ENCODE measurements at places on chromosomes 7 and 10.

- no peak for DNase-seq
Measured at GRCh38 chr7:36794689-36795088, 70.4 kb upstream of the AOAH start.

DNA sequence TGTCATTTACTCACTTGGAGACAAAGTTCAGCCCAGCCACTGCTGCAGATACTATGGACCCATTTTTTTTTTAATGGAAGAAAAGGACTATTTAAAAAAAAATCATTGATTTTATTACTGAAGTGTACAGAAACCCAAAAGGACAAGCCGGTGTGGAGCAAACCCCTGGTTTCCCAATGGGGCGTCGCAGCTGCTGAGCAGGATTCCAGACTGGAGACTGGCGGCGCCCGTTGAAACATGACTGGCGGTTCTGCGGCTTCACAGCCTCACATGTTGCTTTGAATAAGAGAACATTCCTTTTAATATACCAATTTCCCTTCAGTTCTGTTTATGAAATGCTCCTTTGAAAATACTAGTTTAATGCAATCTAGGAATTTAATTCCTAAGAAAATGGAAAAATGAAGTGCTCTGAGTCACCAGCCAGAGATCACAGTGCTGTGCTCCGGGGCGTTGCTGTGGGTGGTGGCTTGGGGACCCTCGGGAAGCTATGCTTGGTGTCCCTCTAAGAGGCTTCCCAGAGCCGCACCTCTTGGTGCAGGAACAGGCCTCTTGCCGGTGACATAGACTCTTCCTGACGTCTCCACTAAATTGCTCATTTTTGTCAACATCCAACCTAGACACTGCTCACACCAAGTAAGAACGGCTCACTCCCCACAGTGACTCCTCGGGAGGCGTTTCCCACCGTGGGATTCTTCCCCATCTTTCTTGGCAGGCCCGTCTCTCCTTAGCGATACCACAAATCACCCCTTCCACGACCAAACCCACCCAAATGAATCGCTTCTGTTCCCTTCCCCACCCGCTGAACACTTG is 12.0 kb upstream of the VIPR2 start:
- no peak for DNase-seq

DNA sequence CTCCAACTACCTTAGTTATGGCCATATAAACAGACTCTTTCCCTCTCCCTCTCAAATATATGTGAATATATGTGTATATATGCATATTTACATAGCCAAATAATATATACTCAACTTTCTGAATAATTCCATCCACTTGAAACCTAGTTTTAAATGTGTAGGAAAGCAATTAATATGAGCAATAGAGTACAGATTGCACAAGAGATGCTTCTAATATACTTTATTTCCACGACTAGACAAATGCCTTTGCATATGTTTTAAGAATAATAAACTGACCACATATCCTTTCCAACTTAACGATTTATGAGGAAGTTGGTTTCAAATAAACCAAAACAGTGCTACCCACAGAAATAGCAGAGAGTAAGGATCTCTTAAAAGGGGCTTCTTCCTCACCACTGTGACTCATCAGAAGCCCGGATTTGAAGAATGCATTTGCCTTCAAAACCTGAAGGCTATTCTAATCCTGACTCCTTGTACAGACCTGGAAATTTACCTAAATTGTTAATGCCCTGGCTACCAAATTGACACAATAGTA is 266.3 kb downstream of the AHR start:
- DNase-seq, result no peak

DNA sequence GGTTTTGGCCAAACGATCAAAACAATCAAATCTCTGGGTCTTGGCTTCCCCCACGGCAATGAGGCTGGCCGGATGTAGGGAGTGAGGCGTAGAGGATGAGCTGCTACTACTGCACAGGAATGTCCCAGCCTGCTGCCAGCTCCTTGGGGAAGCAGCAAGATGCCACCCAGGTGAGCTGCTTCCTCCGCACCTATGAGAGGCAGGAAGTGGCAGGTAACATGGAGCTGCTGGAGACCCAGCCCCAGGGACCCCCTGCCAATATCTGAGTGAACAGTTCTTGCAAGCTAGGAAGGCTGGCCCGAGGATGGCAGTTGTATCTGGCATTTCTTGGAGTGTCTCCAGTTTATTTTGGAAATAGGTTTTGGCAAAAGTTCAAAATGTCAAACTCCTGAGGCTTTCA is 413.5 kb downstream of the DNAJB6 start:
- DNase-seq, result no peak

GRCh38 chr7:30973292-30973691 is 9.5 kb downstream of the GHRHR start:
- DNase-seq, result no peak

- DNase-seq, result no peak
Measured at GRCh38 chr7:142391191-142391992, 133.5 kb upstream of the PRSS58 start.

- DNase-seq, result no peak
Measured at GRCh38 chr7:28536259-28536658, 123.9 kb downstream of the CREB5 start.

DNA sequence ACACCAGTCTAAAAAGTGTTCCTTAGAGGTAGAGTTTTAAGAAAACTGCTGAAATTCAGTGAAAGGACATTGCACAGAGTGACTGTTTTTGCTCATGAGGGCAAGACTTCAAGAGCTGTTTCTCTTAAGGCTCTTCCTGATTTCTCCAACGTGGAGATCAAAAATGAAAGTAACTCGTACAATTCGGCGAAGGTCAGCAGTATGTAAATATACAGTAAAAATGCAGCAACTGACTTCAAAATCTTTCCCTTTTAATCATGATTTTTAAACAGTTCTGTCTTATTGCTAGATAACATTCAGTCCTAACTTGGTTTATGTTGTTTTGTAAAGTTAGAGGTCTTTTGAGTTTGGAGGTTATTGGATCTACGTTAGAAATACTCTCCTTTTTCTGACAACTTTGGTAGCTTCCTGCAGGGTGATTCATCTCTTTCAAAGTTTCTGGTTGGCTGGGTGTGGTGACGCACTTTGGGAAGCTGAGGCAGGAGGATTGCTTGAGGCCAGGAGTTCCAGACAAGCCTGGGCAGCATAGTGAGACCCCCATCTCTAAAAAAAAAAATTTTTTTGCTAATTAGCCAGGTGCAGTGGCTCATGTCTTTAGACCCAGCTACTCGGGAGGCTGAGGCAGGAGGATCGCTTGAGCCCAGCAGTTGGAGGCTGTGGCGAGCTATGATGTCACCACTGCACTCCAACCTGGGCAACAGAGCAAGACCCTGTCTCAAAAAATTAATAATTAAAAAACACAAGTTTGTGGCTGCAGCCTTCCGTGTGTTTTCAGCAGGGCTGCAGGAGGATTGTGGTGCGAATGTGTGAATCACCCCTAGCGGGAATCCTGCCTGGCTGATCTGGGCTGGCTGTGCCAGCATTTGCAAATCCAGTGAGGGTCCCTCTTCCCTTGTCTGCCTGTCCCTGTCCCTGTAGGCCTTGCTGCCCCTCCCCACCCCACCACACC is 29.2 kb upstream of the AP5Z1 start:
- peak; percentile 24 for DNase-seq

DNA sequence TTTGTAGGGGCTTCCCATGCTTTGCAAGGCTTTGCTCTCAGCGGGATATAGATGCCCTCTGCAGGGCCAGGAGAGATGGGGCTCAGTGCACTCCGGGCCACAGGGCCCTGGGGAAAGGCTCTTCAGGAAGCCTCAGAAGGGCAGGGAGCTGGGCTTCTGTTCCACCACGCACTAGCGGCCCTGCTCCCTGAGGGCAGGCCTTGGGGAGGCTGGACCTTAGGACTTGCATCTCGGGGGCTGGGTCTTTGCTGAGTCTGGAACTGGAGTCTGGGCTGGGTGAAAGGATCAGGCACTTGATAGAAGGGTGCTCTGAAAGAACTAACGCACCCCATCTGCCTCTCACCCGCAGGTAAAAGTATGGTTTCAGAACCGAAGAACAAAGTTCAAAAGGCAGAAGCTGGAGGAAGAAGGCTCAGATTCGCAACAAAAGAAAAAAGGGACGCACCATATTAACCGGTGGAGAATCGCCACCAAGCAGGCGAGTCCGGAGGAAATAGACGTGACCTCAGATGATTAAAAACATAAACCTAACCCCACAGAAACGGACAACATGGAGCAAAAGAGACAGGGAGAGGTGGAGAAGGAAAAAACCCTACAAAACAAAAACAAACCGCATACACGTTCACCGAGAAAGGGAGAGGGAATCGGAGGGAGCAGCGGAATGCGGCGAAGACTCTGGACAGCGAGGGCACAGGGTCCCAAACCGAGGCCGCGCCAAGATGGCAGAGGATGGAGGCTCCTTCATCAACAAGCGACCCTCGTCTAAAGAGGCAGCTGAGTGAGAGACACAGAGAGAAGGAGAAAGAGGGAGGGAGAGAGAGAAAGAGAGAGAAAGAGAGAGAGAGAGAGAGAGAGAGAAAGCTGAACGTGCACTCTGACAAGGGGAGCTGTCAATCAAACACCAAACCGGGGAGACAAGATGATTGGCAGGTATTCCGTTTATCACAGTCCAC is 5.4 kb downstream of the EMX2 start:
- DNase-seq, result no peak

- DNase-seq, result no peak
Measured at GRCh38 chr10:131733596-131733995, 167.2 kb upstream of the PPP2R2D start.

DNA sequence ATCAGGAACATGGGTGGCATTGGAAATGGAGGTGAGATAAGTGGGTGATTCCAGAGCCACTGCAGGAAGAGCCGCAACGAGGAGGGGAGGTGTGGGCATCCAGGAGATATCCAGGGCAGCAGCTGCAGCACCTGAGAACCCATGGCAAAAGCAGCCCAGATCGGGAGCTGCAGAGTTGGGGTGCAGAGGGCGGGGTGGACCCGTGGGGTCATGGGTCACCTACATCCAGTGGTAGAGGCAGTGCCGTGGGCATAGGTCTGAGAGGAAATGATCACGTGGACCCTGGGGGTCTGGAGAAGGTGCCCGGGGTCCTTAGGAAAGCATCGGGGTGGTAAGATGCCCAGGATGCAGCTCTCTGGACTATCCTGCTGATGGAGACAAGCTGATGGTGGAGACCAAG is 530.0 kb downstream of the GLRX3 start:
- no peak for DNase-seq

DNA sequence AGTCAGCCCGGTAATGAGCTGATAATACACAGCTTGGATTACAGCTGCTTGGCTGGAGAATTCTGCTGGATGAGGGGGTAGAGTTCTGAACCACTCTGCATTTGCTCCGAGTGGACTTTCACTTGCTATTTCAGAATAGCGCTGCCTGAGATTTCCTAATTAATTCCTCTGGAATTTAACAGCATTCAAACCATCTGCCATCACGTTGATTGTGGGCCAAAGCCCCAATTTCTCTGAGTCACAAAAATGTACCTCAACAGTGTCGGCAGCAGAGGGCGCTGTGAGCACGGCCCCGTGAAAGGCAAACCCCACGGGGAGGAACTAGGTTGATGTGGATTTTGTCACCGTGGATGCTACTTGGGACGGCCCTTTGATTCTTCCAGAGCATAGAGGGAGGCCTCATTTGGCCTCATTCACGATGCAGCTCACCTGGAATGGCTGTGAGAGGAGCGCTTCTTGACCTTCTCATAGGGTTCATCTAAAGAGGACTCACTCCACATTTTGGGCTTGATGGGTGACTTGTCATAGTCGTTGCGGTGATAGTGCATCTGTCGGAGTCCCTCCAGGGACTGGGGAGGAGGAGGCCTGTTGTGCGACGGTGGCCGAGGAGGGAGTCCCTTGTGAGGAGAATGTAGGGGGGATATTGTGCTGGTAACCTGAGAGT is 73.3 kb downstream of the PRPF18 start:
- no peak for DNase-seq

DNA sequence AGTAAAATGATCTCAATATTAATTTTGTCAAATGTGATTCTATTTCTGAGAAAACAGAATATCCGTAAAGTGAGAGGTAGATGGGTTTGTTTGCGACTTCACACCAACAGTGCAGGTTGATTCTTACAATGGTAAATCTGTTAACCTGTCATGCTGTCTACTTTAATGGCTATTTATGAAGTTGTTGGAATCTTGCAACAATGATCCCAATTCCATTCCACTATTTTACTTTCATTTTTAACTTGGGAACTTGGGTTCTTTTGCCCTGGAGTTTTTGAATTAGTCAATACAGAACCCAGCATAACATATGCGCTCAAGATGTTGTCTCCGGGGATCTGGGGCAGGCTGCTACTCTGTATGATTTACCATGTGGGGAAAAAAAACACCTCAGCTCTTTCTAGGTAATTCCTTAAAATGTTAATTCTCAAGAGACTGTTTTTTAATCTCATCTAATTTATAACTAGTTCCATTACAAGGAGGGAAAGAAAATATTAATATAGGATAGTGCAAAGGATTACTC is 1.2 kb downstream of the LGI1 start:
- DNase-seq, result no peak

DNA sequence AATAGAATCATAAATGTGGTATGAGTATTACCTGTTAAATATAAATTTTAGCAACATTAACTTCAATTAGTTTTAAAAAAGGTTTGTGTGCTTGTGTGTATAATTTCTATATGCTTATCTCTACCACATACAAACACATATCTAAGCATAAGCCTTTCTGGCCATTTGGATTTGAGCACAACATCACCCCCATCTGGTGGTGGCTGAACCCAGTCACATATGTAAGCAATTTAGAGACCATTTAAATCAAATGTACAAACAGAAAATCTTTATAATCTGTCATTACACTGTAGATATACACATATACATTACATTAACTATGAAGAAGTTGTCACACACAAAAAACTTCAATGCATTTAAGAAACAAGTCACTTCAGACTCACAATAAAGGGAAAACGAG is 31.7 kb downstream of the GPR22 start:
- DNase-seq, result no peak

GRCh38 chr10:9227679-9228365 is 1173.3 kb downstream of the GATA3 start:
- no peak for DNase-seq

DNA sequence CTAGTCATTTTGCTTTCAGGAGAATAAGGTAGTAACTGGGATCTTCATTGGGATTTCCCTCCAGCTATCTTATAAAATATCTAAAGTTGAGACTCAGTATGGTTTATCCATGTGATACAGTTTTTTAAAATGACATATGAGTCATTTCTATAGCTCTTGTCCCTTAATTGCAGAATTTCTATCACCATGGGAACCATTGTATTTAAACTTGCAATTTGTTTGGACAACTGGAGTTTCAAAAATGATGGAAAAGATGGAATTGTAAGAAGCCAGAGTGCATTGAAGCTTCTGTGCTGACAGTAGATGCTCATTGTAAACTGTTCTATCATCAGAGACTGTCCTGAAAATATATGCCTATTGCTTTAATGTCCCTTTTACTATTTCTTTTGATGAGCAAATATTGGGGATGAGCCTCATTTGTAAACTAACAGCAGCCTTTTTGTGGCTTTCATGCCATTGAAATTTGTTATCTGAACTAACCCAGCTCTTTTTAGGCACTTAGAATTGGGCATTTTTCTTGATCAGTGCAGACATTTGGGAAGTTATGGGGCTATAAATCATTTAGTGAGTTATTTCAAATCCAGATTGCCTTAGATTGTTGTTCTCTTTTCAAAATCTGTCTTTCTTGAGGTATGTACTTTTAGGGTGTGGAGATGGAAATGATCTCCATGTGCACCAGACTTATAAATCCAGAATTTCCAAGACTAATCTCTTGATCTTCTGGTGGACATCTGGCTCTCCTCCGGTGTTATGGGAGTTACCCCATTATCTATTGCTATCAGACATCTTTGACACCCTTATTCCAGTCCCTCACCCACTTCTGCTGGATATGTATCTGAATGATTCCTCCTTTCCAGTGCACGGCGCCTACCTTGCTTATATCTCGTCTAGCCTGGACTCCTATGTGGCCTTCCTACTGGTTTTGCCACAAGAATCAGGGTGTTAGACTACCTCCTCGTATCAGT is 159.0 kb downstream of the SND1 start:
- no peak for DNase-seq

Data from amniotic stem cell (primary cell).